ENCODE measurements at places on chromosomes 2 and 18.

DNA sequence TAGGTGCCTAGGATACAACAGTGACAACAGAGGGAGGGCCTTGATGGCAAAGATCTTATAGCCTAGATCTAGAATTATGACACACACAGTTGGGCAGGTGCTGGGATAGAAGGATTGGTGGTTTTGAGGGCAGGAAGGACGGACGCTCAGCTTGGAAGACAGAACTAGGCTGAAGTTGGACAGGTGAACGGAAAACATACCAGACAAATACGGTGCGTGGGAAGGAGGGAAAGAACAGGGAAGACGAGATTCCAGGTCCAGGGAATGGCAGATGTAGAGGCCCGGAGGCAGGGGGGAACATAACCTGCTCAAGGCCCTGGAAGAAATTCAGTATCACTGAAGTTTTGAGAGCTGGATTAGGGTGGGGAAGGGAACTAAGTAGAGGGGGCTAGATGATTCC, 40.8 kb downstream of the CRACDL start:
- no peak for DNase-seq

DNA sequence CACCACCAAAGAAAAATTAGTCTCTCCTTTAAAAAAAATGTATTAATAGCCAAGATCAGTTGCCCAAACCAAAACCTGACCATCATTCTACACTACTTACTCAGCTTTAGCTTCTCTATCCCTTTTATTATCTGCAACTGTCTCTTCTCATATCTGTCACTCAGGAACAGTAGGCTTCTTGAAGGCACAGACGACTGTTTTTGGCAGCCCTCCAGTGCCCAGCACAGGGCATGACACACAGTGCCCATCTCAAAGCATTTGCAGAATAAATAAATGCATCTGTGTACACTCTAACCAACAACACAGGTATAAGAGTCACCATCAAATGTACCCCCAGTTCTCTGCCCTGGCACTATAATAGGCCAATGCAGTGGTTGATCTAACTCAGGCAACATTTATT, 117.2 kb downstream of the UXS1 start:
- DNase-seq: no peak

- DNase-seq: no peak
Measured at GRCh38 chr18:22650247-22650646, 232.5 kb upstream of the CTAGE1 start.

DNA sequence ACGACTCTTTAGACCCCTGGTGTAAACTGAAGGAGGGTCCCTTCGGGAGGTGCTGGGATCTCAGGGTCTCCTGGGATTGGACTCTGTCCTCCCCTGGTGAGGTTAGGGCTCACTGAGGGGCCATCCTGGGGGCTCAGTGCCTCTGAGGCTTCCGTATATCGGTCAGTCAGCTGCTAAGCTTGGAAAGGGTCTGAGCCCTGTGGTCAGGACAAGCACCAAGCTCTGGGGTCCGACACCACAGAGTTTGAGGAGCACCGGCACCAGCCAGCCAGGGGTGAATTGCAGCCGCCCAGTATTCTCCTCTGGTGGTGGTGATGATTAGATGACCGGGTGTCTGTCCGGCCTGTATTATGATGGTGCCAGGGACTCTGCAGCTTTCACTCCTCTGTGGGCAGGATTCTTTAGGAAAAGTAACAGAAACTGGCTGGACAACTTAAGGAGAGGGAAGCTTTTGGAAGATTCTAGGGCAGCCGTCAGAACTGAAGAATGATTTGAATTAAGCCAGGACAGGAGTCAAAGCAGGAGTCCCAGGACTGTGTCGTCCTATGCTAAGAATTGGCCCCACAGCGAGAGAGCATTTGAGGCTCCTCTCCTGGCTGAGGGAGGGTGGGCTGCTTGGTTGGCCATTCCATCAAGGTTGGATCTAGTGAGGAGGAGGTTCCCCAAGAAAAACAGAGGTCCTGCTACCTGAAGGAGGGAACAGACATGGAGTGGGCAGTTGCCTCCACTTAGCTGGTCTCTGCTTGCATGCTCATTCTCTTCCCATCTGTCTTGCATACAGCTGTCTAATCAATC, 158.6 kb upstream of the HS6ST1 start:
- DNase-seq: no peak

- DNase-seq: no peak
Measured at GRCh38 chr2:70785137-70785911, 5.1 kb downstream of the FIGLA start.

DNA sequence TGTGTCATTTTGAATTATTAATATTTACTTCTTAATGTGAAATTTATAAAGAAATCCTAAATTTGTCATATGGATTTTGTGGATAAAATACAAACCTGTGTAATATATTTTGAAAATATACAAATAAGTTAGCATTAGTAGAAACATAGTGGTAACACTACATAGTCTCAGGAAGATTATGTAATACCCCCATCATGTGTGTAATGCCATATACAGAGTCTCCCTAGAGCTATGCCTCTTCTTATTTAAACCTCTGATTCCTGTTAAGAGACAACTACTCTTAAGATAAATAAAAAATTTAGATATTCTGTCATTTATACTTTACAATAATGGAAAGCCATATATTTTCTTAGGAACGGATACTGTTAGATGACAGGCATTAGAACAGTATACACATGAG, 2012.0 kb upstream of the LRRTM1 start:
- DNase-seq: no peak

Data from astrocyte of the spinal cord (primary cell).